ENCODE measurements at places on chromosomes 12 and 14. TPM values are rescaled to one million over a fixed set of nuclear protein-coding genes. Genes with fewer than 3 reads are reported as not detected.

Gene TSHR
- total RNA-seq = not detected

Gene DBX2
- not detected for total RNA-seq

Gene SIRT4
- total RNA-seq = 2.7 TPM

Gene SLC6A12
- total RNA-seq = not detected

Gene GPRC5D
- not detected for total RNA-seq

Gene MYF5
- total RNA-seq = not detected

Gene MGP
- total RNA-seq = 6.7 TPM

Gene FGF6
- total RNA-seq = not detected

Gene CCDC38
- not detected for total RNA-seq

Gene TAS2R7
- not detected for total RNA-seq

Gene BCL11B
- 0.30 TPM for total RNA-seq

Gene HVCN1
- total RNA-seq = 2.7 TPM

Gene PLBD1
- 1.2 TPM for total RNA-seq

Gene BRI3BP
- 8.9 TPM for total RNA-seq

Gene NGDN
- 34.2 TPM for total RNA-seq

Gene AKAP5
- total RNA-seq = 3.6 TPM

Gene NGB
- total RNA-seq = not detected

Gene ZNF891
- 0.89 TPM for total RNA-seq

Gene CLMN
- total RNA-seq = 0.69 TPM

Gene KLHL33
- total RNA-seq = 0.05 TPM

Gene KRT5
- total RNA-seq = not detected

Gene PAPLN
- total RNA-seq = 4.2 TPM

Gene SLC16A7
- total RNA-seq = 39.8 TPM

Gene ADAM20
- total RNA-seq = 2.4 TPM

Gene CACNA1C
- total RNA-seq = 2.5 TPM

Gene CLEC4C
- not detected for total RNA-seq

Gene KLRC1
- total RNA-seq = not detected

Gene IL31
- total RNA-seq = not detected

Gene KRT1
- not detected for total RNA-seq

Gene SPIC
- total RNA-seq = not detected

Gene KRT72
- total RNA-seq = not detected

Gene SRGAP1
- total RNA-seq = 6.2 TPM

Gene AMHR2
- total RNA-seq = not detected

Gene CLEC9A
- 0.30 TPM for total RNA-seq

Gene CCDC177
- total RNA-seq = not detected

Gene A2M
- not detected for total RNA-seq

Gene MIPOL1
- total RNA-seq = 16.0 TPM

Gene TMEM30B
- not detected for total RNA-seq

Gene PTPN6
- total RNA-seq = not detected
